ENCODE measurements at places on chromosomes 11 and 22.

GRCh38 chr11:69076129-69076791 lies 27.5 kb downstream of the TPCN2 start:
- DNase-seq = no peak

GRCh38 chr22:28019881-28020861 lies 101.1 kb upstream of the PITPNB start:
- DNase-seq = peak; percentile 55

- DNase-seq = no peak
These were observed 33.0 kb downstream of the DKK3 start for GRCh38 chr11:11975201-11976092.

DNA sequence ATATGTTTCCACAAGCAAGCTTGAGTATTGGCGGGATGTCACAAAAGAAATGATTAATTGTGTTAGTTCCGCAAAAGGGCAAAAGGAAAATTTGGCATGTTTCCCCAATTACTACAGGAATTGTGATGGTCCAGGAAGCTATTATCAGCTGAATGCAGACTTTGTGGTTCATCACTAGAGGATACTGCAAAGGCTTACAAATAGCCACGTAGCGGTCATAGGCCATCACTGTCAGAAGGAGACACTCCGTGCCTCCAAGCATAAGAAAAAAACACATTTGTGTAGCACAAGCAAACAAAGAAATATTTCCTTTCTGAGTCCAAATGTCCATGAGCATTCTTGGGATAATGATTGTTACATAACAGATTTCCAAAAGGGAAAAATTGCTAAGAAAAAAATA lies 1.8 kb downstream of the OR10AG1 start:
- no peak for DNase-seq

GRCh38 chr11:68013611-68014156 lies 3.6 kb downstream of the ALDH3B1 start:
- DNase-seq = no peak

DNA sequence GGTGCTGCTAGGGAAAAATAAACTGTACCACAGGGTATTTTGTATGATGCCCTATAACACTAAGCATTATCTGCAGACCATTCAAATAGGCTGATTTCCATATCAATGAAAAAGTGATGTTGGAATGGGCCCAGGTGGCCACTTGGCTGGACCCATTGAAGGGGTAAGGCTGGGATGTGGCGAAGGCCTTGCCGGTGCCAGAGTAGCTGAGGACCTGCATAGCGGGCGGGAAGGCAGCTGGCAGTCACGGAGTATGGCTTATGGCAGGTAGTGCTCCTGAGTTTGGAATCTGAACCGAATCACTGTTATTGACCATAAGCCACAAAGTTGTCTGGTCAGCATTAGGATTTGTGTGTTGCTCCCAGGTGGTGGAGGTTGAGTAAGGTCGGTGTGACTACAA lies 131.0 kb downstream of the MICAL2 start:
- DNase-seq = no peak

GRCh38 chr22:44823396-44823795 lies 71.0 kb downstream of the ARHGAP8 start:
- DNase-seq = no peak

DNA sequence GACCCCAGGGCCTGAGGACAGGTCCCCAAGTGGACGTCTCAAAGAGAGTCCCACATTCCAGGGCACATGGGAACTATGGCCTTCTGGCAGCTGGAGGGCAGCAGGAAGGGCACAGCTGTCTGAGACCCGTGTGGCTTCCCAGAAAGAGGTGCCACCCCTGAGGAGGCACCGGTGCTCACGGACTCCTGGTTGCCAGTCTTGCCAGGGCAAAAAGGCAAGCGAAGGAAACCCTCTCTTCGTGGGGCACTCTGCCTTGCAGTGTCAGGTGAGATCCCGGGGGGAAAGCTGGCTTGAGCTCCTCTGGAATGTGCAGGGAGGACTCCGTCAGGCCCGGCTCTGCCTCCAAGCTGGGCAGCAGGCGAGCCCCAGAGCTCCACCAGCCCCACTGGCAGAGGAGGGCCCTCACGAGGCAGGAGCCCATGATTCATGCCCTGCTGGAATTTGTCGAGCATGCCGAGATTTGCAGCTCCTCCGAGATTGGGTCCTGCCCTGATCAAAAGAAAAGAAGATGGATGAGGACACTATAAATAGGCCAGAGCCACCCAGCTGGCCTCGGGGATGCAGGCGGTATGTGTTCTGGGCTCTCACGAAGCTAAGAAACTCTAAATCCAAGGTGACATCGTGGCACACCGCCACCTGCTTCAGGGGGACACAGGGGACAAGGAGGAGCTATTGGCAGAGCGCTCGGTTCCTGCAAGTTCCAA lies 9.9 kb upstream of the CELSR1 start:
- DNase-seq = peak; percentile 30

DNA sequence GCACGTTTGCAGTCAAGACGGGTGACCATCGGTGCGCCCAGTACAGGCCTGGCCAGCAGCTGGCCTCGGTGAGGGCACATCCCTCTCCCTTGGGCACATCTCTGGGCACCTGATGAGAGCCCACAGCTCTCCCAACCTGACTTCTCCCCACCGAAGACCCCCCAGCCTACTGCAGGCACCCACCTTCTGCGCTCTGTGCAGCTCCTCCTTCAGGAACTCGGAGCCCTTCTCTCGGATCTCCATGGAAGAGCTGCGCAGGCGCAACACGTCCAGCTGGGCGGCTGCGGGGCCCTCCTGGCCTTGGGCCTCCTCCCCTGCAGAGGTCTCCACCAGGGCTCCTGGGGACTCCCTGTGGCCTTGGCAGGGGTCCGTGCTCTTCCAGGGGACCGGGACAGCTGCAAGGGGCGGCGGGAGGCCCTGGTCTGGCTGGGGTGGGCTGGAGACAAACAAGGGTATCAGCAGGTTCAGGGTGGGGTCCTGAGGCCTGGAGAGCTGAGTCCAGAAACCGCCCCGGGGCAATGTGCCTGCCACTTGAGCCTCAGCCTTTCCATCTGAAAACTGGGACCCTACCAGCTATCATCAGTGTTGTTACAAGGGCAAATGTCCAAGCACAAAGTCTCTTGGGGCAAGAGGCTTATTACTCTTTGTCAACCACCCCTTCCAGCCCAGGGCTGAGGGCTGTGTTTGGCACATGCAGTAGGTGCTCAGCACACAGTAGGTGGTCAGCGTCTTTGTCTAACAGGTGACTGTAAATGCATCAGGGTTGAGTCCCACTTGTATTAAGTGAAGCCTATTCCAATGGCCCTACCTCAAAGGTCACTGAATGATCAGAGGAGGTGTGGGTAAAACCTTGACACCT lies 9.3 kb downstream of the RAB3IL1 start:
- no peak for DNase-seq

- no peak for DNase-seq
These were observed 3.4 kb downstream of the EMID1 start for GRCh38 chr22:29208879-29209623.

GRCh38 chr11:81515566-81515965 lies 1218.1 kb downstream of the FAM181B start:
- DNase-seq = no peak

- DNase-seq = no peak
These were observed 33.9 kb downstream of the ENDOD1 start for GRCh38 chr11:95123556-95123955.

GRCh38 chr11:12179531-12179930 lies 69.1 kb downstream of the MICAL2 start:
- DNase-seq = no peak

GRCh38 chr11:12539572-12539971 lies 134.6 kb upstream of the TEAD1 start:
- peak; percentile 29 for DNase-seq

GRCh38 chr11:5937868-5938602 lies 4.0 kb upstream of the OR56A3 start:
- no peak for DNase-seq
